ENCODE measurements at places on chromosomes 2 and 18. TPM values are rescaled to one million over a fixed set of nuclear protein-coding genes. Genes with fewer than 3 reads are reported as not detected.

DNA sequence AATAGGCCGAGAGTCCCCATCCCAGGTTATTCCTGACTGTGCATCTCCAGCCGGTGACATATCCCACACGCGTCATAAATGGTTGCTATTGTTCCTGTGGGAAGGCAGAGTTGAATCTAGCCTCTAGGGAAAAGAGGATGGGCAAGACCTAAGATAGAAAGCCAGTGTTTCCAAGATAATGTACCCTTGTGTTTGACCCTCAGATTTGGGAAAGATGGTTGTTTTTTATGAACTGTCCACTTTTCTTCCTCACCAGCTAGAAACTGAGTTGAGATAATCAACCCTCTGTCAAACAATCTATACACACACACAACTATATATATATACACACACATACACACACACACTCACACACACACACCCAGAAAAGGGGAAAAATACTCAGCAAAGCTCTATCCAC, 131.0 kb downstream of the PRKCE start:
- DNase-seq: no peak

GRCh38 chr2:66679442-66679841, 244.5 kb downstream of the MEIS1 start:
- DNase-seq: no peak

GRCh38 chr2:56100791-56101312, 82.9 kb upstream of the CCDC85A start:
- DNase-seq: no peak

DNA sequence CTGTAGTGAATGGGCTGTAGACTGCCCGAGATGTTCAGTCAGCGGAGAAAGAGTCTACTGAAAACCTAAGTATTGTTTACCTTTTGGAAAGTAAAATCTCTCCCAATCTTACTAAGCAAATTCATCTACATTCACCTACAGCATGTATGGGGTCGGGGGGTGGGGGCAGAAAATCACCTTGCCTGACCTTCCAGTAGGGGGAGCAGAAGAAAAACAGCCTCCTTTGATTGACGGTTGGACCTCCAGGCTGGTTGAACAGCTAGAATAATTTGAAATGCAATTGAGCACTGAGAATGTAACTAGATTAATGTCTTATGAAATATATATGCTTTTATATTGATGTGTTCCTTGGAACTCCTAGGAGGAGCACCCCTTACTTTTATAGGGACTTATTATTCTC, 10.0 kb downstream of the LRATD1 start:
- DNase-seq: no peak

- no peak for DNase-seq
Observed at GRCh38 chr2:75055142-75055819, 96.8 kb downstream of the POLE4 start.

- peak; percentile 85 for DNase-seq
Observed at GRCh38 chr2:14756981-14757657, 124.6 kb downstream of the LRATD1 start.

DNA sequence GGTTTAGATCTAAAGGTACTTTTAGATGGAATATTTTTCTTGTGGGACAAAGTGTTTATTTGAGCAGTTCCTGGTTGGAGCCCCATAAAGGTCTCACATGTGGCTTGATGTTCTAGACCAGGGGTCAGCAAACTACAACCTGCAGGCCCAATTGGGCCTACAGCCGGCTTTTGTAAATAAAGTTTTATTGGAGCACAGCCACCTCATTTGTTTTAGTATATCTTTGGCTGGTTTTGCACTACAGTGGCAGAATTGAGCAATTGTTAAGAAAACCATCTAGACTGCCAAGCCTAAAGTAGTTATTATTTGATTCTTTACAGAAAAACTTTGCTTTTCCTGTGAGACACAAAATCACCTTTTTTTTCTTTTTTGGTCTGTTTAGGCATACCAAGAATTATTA, 41.6 kb downstream of the NDC80 start:
- no peak for DNase-seq

DNA sequence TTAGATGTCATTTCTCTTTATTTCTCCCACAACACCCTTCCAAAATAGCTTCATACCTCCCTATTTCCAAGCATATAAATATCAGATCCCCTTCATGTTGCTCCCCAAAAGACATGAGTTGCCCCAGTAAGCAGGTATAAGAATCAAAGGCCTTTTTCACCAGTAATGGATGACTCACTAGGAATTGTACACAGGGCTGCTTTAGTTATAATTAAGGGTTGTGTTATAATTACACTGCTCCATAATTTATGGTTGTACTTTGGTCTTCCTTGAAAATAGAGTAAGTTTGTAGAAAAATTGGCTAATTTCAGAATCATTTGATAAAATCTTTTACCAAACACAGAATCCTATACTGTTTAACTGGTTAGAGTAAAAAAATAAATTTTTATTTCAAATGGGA, 8.8 kb upstream of the AQP4 start:
- DNase-seq: no peak

DNA sequence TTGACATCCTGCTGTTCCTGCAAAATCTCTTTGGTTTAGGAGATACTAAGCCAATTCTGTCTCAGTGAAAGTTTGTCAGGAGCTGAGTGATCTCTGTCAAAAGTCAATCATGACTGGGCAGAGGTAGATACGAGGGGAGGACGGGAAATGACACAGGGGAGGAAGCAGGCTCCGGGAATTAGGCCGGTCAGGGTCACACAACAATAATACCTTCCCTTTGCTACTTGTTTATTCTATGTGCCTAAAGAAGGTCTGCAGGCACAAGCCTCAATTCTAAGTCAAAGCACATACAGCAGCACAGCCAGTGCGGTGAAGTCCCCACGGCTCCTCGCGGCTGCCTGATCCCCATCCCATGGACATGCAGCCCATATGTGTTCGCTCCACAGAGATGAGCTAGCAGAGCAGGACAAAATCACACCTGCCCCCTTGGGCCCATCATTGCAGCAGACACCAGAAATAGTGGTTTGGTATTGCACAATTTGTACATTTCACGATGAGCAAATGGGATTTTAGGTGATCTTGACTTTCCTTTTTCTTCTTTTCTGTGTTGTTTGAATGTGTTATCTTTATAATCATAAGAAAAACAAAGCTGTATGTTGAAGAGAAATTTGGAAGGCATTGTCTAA, 141.4 kb downstream of the VAPA start:
- DNase-seq: no peak

DNA sequence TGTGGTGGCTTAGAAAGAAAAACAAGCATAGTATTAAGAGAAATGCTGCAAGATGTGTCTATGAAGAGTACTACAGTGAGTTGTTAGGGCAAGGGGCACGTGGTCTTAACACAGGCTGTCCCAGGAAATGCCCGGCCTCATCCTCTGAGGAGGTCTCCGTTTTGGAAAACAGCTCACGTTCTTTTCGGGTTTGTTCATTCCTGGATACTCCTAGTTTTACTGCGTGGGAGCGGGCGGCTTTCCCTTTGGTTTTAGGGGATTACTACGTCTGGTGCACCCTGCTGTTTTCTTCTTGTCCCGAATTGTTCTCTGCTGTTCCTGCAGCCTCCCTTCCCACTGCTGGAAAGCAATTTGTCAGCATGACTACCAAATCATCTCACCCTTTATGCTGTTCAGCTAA, 55.5 kb upstream of the RAB6D start:
- no peak for DNase-seq

DNA sequence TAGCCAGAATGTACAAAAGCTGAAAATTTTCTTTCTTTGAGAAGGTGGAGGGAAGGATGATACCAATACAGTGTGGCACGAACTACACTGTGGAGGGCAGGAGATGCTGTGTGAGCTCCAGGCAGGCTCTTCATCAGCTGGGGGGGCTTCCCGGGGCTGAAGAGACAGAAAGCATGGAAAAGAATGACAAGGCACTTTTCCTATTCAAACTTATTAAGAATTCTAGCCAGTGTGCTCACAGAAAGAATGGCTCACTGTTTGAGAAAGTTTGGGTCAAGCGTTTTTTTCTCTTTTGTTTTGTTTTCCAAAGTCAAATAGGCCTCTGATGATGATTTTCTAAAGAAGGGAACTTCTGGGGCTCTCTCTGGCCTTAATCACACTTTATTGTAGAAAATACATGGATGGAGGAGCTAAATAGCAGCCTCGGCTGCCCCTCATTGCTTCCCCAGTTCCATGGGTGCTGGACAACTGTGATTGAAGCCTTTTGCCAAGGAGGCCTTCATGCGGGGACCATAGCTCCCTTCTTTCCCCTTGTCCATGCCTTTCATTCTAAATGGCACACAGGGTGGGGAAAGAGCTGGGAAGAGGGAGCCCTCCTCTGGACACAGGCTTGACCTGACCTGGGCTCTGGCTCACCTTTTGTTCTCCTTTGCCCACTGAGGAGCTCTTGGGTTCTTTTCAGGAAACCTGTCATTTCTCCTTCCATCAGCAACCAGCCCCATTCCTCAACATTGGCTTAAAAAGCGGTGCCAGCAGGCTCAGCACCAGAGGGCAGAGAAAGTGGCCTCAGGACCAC, 130.6 kb downstream of the TDRD15 start:
- DNase-seq: no peak

- DNase-seq: no peak
Observed at GRCh38 chr2:181121996-181122395, 141.6 kb downstream of the UBE2E3 start.

- DNase-seq: no peak
Observed at GRCh38 chr2:206202446-206202845, 42.8 kb downstream of the EEF1B2 start.

- no peak for DNase-seq
Observed at GRCh38 chr2:10172033-10172871, 49.7 kb downstream of the RRM2 start.

- DNase-seq: peak; percentile 68
Observed at GRCh38 chr2:30862054-30862651, 54.9 kb upstream of the CAPN13 start.

DNA sequence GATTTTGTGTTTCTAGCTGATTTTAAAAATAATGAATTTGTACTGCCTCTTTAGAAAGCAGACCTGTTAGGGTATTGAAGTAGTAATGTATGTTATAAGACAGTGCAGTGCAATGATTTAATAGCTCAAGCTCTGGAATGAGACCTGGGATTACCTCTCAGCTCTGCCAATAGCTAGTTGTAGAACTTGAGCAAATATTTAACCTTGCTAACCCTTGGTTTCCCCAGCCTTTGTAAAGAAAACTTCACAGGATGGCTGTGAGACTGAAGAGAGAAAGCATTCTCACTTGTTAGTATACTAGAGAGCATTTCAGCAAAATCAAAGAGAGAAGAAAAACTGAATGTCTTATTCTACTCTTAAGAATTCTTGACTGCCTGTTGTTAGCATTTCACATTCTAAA, 293.9 kb downstream of the KIAA1328 start:
- no peak for DNase-seq

GRCh38 chr2:128805918-128806317, 487.2 kb upstream of the HS6ST1 start:
- DNase-seq: no peak

GRCh38 chr2:154696369-154696768, 2.1 kb upstream of the KCNJ3 start:
- DNase-seq: no peak

- DNase-seq: peak; percentile 16
Observed at GRCh38 chr18:65938592-65939372, 188.0 kb downstream of the CDH7 start.

Gene IL1F10
- not detected for total RNA-seq

Gene HSBP1L1
- total RNA-seq: 6.8 TPM

Gene TRIP12
- total RNA-seq: 130 TPM

Gene PTPRM
- 14.0 TPM for total RNA-seq

Gene BCL11A
- not detected for total RNA-seq

Gene IGFBP2
- total RNA-seq: 7.6 TPM

Gene DTNA
- 5.2 TPM for total RNA-seq

Data from M059J (cell line).